Mesothelial cell of epicardium (in vitro differentiated cells): ENCODE measurements at places on chromosomes 4 and X.

DNA sequence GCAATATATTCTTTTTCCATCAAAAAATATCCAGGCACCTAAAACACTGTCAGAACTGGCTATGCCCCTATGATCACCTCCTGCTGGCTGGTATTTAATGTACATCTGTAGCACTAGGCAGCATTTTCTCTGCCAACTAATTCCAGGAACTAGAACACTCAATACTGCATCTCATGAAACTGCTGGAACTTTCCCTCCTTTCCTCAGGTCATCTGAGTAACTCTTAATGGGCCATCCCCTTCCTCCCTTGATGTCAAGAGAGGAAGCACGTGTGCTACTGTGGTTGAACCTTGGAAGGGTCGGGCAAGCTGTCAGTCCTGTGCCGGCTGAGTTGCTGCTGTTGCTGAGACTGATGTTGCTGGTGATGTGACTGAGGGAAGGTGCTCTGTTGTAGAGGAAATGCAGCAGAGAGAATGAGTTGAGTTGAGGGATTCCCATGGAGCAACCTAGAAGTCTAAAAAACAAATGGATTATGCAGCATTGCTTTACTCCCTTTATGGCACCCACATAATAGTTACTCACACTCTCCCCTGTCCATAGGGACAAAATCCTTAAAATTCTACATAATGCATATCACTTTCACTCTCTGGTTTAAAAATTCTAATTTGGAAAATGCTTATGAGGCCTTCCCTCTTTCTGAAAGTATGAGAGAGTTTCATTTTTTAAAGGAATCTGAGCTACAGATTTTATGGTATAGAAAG lies 39.5 kb downstream of the TMEM165 start:
- no peak for DNase-seq

DNA sequence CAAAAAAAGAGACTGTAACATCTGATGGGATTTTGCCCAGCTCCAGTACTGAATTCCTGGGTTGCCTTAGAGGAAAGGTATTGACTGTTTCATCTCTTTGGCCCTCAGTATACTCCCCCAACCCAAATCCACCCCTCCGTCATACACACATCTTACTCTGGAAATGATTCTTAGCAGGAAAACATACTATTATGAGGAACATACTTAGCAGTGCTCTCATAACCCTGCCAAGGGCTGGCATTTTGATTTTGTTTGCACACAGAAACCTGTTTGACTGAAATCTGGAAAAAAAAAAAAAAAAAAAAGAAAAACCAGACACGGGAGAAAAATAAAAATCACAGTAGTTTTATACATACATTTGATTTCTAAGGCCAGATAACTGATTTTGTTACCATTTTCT lies 19.4 kb upstream of the AR start:
- DNase-seq, result no peak

DNA sequence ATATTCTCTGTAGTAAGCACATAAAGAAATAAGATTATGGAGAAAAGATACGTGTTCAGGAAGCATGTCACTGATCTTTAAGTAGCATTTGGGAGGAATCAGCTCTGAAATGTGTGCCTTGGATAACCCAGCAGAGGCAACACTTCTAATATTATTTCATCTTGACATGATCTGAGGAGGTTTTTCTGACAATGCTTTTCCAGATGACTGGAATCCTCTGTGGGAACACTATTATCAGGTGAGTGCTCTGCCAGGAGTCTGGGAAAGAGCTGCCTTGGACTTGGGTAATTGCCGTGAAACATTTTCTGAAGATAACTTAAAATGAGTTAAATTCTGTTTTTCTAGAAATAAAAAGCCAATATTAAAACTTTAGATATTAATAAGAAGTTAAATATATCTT lies 78.2 kb upstream of the QRFPR start:
- DNase-seq, result no peak

DNA sequence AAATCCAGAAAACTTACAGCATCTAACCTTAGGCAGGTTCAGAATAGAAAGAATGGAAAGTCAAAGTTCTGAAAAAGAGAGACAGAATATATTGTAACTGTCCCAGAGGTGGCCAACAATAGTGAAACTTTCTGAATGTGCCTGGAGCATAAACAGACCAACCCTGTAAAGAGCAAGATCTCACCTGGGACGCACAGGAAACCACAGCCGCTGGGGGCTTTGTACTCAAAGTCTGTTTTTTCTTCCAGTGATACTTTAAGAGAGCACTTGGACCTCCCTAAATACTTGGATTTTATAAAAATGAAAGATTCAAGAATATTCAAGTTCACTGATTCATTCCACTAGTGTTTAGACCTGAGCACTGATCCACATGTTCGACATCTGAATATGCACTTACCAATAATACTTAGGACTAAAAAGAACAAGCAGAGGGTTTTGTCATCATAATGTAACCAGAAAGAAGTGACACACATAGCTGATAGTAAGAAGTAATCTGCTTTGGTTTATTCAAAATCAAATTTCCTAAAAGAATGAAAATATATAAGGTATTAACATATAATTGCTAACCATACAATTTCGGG lies 35.3 kb downstream of the ARAP2 start:
- DNase-seq, result no peak

GRCh38 chrX:9614016-9614415 lies 149.2 kb downstream of the TBL1X start:
- no peak for DNase-seq

- DNase-seq, result peak; percentile 58
These were observed 50.8 kb upstream of the TRIM2 start for GRCh38 chr4:153153339-153153871.

DNA sequence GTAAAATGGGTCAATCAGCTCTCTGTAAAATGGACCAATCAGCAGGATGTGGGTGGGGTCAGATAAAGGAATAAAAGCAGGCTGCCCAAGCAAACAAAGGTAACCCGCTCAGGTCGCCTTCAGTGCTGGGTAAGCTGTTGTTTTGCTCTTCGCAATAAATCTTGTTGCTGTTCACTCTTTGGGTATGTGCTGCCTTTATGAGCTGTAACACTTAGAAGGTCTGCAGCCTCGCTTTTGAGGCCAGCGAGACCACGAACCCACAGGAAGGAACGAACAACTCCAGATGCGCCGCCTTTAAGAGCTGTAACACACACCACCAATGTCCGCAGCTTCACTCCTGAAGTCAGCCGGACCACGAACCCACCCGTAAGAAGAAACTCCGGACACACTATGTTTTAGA lies 11.5 kb upstream of the CAMK2D start:
- no peak for DNase-seq

DNA sequence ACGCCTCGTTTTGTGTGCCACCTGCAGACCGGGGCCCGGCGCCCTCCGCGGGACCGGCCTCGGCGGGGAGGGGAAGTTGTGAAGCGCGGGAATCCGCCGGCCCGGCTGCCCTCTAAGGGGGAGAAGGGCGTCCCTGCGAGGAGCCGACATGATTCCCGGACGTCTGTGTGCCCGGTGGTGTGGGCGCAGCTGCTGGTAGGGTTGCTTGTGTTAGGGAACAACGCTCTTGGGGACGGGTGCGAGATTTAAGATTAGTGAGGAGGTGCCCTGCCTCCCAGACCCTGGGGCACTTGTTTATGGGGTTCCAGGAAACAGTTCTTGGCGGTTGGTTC lies 627 bp downstream of the CDKN2AIP start:
- DNase-seq, result no peak

DNA sequence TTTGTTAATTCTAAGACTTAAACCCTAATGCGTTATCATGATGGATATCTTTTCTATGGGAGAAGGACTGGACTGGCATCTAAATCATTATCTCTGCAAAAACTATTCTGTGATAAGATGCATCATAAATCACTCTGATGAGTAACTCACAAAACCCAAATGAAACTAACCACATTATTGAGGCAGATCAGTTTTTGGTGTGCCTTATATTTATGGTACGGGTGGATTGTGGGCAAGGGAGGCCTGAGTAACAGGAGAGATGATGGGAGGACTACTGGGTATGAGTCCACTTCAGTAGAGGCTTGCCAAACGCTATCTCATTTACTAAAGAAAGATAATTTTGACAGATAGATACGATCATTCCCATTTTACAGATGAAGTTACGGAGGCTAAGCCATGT lies 66.4 kb upstream of the GUCY1A1 start:
- DNase-seq, result no peak

DNA sequence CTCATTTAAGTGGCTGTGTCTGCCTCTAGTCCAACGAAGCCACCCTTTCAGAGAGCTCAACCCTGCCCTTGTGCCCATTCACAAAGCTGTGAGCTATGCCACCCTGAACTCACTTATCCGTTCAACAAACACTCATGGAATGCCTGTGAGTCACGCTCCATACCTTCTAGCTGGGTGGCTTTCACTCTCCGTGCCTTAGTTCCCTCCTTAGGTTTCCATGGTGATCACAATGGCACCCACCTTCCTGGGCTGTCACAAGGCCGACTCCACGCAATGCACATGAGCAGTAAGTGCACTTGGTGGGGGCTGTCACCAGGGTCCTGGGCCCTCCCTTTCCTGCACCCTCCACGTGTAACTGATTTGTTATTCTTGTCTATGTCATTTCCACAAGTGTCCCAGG lies 37.2 kb upstream of the PPP2R2C start:
- DNase-seq, result peak; percentile 19

DNA sequence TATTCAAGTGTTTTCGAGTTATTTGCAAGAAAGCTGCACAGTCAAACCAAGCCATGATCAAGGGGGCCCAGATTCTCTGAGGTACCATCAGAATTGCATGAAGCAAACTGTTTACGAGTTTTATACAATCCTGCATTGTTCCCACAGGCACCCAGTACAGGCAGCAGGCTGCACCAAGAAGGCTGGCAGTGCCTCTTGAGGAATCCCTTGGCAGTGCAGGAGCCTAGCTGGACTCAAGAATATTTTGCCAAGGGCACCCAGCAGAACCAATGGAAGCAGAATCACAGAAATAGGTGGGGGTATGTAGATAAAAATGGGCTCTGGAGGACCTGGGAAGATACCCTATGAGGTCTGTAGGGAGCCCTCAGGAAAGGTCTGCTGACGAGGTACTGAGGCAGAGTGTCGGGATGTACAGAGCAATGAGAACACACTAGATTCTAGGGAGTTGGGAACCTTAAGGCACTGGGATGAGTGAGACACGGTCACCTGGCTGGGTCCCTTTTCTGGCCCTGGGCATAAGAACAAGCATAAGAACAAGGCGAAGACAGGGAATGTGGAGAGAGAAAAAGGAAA lies 2.5 kb upstream of the PLP1 start:
- no peak for DNase-seq

DNA sequence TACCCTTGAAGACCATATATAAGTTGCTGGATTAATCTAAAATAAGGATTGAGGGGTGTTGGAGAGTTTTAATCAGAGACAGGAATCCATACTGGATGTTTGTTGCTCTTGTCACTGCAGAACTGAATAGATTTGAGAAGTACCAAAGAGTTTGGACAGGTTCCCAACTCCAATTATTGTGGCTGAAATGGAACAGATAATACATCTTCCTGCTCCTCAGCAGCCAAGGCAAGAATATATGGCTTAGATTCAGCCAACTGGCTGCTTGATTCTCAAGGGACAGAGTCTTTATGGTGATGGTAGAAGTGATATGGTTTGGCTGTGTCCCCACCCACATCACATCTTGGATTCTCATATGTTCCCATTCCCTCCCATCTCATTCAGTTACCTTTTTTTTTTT lies 97.0 kb upstream of the PDHA2 start:
- DNase-seq, result no peak
